NCI-H187 (cell line): ENCODE measurements at places on chromosomes 7 and 10.

DNA sequence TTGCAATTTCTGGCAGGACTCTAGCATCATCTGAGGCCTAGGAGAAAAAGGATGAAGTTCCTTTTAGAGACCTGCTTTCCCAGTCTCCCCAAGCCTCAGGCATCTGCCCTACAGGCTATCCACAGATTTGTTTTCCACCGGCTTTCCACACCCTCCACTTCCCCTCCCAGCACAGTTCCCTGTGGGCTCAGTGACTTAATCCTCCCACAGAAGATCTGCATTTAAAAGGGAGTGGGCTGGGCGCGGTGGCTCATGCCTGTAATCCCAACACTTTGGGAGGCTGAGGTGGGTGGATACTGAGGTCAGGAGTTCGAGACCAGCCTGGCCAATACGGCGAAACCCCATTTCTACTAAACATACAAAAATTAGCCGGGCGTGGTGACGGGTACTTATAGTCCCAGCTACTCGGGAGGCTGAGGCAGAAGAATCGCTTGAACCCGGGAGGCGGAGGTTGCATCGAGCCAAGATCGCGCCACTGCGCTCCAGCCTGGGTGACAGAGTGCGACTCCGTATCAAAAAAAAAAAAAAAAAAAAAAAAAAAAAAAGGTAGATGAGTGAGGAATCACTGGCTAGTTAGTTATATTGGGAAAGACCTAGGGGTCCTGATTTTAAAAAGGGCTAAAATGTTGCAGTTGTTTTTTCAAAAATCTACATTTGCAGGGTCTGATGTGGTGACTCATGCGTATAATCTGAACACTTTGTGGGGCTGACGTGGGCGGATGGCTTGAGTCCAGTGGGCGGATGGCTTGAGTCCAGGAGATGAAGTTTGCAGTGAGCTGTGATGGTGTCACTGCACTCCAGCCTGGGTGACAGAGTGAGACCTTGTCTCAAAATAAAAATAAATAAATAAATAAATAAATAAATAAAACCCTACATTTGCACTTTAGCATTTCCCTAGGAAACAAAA is 119.5 kb downstream of the BAMBI start:
- no peak for DNase-seq

GRCh38 chr10:70296406-70296899 is 12.6 kb upstream of the NPFFR1 start:
- DNase-seq: no peak

GRCh38 chr7:3712841-3713240 is 411.8 kb downstream of the SDK1 start:
- no peak for DNase-seq

DNA sequence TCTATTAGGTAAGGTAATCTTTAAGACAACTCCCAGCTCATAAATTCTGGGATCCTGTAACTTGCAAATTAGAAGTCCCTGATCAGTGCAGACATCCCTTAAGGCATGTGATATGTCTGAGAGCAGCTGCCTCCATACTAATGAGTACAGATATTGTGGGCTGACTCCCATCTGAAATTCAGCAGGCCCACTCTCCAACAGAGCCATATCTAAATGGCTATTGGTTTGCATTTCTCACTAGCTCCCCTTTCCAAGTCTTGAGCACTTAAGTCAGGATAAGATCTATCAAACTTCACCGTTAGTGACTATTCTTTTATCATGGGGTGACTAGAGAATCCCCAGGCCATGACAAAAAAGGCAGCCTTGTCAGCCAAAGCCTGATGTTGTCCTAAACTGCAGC is 785.4 kb downstream of the IPMK start:
- DNase-seq: no peak

DNA sequence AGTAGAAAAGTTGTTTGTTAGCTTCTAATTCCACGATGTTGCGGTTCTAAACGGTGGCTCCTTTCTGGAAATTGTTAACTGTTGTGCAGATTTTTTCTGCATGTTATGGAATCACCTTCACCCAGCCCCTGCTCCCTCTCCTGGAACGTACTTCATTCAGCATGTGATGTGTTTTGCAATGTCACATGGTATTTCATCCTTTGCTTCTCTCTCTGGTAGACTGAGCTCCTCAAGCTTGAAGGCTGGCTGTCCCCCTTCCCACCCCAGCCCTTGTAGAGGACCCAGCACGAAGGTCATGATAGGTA is 4.4 kb downstream of the PPP2R2D start:
- no peak for DNase-seq

GRCh38 chr7:47042669-47043068 is 539.2 kb downstream of the TNS3 start:
- DNase-seq: no peak

DNA sequence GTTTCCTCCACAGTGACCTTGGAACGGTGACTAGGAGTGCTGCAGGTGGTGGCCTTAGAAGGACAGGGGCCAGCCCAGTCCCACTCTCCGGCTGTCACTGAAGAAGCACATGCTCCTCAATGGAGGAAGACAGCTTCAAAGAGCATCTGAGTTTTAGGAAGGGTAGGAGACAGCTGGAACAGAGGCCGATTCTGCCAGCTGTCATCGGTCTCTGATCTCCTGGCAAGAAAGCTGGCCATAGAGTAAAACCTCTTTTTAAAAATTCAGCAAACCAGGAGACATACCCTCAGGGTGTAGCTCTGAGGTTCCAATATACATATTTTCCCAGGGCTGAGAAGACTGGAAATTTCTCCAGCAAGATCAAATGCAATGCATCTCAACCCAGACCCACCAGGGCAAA is 55.9 kb downstream of the KCNMA1 start:
- DNase-seq: no peak

DNA sequence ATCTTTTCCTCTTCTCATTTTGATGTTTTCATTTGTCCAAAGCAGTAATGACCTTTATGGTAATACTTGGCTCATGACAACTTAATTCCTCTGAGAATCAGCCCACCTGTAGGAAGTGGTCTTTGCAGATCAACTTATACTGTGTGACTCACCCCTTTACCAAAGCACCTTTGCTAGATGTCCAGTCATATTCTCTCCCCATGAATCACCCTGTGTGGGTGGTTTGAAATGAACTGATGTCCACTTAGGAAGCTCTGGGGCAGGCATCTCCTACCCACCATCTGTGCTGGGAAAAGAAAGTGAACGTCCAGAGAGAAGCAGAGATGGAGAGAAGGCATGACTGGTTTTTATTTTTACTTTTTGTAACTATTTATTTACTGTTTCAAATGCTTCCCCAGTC is 410.3 kb downstream of the KIF20B start:
- DNase-seq: no peak

DNA sequence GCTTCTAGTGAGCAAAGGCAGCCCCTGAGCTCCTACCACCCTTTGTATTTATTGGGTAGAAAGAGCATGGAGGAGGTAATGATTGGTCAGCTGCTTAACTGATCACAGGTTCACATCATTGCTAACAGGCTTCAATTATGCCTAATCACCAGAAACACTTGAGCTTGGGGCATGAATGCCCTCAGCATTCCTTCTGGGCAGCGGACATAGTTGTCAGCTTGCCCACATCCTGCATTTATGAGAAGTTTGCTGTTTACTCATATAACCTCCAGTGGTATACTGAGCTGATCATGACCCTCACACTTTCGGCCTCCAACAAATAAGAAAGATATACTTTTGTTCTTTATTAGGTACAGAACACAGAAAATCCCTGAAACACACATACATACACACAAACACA is 140.3 kb upstream of the ODAD2 start:
- DNase-seq: no peak
